HT1080 (cell line): ENCODE measurements at places on chromosomes 5 and 9. TPM values are rescaled to one million over a fixed set of nuclear protein-coding genes. Genes with fewer than 3 reads are reported as not detected.

The PCDHGA4 gene
- total RNA-seq = 0.71 and 0.73 TPM in 2 replicates

GRCh38 chr9:105883847-105884246, 189.5 kb downstream of the TMEM38B start:
- DNase-seq = peak; percentile 67

GRCh38 chr5:141488591-141489561, at the start of gene PCDHGC5:
TSS of gene PCDHGC5 (plus strand) at chr5:141489081. CDS start at chr5:141489241, 160 bp downstream.
- peak; percentile 81 for DNase-seq

- no peak for DNase-seq
Observed at GRCh38 chr9:92406477-92406876, 2.1 kb upstream of the OGN start.

DNA sequence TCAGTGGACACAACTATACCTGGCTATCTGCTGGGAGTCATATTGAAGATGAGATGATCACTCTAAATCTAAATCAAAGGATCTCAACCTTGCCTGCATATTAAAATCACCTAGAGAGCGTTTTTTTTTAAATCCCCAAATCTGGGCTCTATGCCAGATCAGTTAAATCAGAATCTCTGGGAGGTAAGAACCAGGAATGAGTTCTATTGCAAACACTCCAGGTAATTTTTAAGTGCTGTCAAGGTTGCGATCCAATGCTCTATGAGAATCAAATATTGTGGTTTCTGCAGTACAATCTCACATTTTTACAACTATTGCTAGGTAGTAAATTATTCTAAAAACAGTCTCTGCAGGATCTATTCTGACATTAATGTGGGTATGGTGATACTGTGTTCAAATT, 202.3 kb upstream of the OR13F1 start:
- DNase-seq = peak; percentile 5

- DNase-seq = no peak
Observed at GRCh38 chr5:96783326-96783725, 24.4 kb downstream of the ERAP1 start.

DNA sequence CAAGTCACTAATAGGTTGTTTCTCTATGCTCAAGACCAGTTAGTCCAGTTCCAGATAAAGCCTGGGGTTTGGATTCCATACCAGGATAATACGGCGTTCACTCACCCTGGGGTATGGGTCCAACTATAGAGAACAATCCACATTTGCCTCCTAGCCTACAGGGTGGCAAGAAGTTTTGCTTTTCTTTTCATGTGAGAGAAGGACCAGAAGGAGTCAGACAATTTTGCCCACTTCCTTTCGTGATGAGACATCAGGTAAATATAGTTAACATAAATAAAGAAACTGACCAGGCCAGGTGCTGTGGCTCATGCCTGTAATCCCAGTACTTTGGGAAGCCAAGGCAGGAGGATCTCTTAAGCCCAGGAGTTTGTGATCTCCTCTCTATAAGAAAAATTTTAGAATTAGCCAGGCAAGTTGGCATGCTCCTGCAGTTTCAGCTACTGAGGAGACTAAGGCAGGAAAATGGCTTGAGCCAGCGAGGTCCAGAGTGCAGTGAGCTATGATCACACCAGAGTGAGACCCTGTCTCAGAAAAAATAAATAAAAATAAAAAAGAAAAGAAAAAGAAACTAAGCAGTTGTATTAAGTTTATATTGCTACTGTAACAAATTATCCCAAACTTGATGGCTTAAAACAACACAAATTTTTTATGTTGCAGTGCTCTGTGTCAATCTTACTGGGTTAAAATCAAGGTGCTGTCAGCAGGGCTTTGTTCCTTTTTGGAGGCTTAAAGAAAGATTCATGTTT, 7.5 kb upstream of the REEP5 start:
- DNase-seq = peak; percentile 56

DNA sequence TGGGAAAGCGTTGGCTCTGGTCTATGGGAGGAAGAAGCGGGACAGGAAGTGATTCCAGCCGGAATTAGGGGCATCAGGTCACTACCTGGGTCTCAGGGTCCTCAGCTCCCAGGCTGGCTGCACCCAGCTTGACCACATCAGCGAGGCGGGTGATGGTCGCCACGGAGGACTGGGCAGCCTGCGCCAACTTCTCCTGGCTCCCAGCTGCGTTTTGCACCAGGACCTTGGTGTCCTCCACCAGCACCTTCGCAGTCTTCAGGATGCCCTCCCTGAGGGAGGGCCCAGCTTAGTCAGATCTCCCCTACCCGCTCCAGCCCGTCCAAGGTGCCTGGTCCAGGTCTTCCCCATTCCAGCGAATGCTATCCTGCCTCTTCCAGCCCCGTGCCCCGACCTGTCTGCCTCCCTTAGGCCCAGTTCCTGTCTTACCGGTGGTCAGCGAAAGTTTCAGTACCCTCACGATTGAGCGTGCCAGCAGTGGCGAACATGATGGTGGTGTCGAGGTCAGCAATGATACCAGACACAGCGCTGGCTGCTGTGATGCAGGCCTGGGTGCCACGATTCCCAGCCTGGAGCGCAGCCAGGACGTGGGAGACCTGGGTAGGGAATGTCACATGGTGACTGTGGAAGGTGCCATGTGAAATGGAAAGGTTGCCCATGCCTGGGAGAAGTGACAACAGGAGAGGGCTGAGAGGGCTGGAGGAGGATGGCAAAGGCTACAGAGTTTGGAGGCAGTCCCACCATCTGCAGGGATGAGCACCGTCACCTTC, 14.4 kb upstream of the TPM2 start:
- no peak for DNase-seq

DNA sequence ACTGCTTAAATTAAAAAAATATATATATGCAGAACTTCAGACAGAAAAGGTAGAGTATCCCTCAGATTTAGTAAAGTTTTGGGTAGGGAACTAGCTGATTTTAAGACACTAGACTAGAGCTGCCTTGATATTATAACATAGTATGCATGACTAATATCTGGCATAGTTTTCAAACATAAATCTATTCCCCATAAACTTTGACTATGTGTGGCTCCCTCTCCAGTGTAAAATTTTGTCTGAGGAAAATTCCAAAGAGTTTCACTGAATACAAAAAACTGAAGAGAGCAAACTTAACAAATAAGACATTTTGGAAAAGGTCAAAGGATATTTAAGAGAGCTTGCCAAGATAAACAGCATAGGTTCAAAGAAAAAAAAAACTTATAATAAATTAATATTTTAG, 66.2 kb upstream of the ZNF462 start:
- DNase-seq = no peak

- DNase-seq = no peak
Observed at GRCh38 chr5:135163964-135164363, 129.9 kb upstream of the PITX1 start.

The OSMR gene
- 21.9 and 31.2 TPM in 2 replicates for total RNA-seq

The POU5F2 gene
- 0.10 and 0.13 TPM in 2 replicates for total RNA-seq

DNA sequence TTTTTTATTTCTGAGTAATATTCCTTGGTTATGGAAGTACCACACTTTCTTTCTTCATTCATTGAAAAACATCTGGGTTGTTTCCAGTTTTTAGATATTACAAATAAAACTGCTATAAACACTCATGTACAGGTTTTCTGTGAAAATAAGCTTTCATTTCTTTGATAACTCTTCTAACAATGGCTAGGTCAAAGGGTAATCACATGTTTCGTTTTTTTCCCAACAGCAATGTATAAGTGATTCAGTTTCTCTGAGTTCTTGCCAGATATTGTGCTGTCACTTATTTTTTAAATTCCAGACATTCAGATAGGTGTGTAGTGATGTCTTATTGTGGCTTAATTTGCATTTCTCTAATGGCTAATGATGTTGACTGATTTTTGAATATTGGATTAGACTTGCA, 16.7 kb upstream of the TNPO1 start:
- no peak for DNase-seq

GRCh38 chr9:17219261-17219660, 84.4 kb downstream of the CNTLN start:
- DNase-seq = no peak

- DNase-seq = no peak
Observed at GRCh38 chr9:97848480-97849237, 4.4 kb upstream of the FOXE1 start.

The HTR4 gene
- not detected in 2 replicates for total RNA-seq

DNA sequence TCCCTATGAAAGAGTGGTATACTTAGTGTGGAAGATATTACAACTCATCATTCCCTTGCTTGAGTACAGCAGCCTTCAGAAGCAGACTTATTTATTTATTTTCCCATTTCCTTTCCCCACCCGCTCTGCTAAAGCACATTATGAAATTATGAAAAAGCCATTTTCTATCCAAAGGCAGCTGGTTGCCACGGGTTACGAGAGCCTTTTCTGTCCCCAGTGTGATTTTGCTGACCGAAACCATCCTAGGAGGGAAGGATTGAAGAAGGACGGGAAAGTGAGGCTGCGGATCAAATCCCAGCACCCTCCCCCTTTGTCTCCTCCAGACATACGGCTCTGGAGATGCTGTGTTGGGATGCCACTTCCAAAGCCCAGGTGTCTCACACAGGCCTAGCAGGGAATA, 246.9 kb downstream of the TLR4 start:
- no peak for DNase-seq

- DNase-seq = no peak
Observed at GRCh38 chr5:120614531-120615180, 150.6 kb downstream of the PRR16 start.

DNA sequence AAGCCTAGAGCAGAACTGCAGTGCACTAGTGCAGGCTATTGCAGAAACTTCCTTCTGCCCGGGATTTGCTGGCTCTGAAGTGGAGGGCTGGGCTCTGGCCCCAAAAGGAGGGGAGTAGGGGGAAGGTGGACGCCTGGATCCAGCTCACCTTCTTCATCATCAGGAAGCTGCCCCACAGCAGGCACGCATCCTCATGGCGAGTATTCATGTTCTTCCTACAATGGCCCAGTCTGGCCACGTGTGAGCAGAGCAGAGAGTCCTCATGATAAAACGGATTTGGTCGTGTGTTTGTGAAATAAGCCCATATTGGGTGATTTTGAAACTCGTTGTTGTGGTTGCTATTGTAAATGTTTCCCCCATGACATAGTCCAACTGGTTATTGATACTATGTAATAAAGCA, 8.2 kb upstream of the GLIPR2 start:
- DNase-seq = no peak

The CA9 gene
- 0.33 and 0.55 TPM in 2 replicates for total RNA-seq

- no peak for DNase-seq
Observed at GRCh38 chr9:137074657-137075274, 2.6 kb upstream of the UAP1L1 start.

The OGN gene
- total RNA-seq = not detected in 2 replicates

- DNase-seq = peak; percentile 69
Observed at GRCh38 chr9:123335193-123335985, 20.6 kb upstream of the CRB2 start.

The TAL2 gene
- total RNA-seq = 0.57 TPM in 1 of 2 replicates, not detected in the other

The PDE6A gene
- not detected in 2 replicates for total RNA-seq

GRCh38 chr5:52945040-52945439, 44.1 kb upstream of the ITGA2 start:
- no peak for DNase-seq

- no peak for DNase-seq
Observed at GRCh38 chr9:113906411-113907110, 30.5 kb downstream of the ZNF618 start.

GRCh38 chr9:125374443-125375309, 113.0 kb downstream of the GAPVD1 start:
- DNase-seq = peak; percentile 43

- peak; percentile 89 for DNase-seq
Observed at GRCh38 chr9:135468854-135469521, 10.6 kb upstream of the PPP1R26 start.

DNA sequence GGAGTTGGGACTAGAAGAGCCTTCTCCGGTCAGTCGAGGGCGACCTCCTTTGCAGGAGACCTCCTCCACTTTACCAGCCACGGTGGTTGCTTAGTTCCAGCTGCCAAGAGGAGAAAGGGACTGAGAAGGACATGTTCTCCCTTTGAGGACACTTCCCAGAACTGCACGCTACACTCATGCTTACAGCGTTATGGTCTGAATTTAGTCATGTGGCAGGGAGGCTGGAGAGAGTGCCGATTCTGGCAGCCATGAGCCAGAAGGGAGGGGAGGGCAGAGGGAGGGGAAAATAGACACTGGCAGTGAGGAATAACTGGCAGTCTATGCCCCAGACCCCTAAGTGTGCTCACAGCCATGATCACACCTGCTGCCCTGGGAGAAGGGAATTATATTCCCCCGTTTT, 47.8 kb downstream of the TSPAN17 start:
- no peak for DNase-seq

The CDH12 gene
- total RNA-seq = 0.30 and 0.98 TPM in 2 replicates
